Globus pallidus (tissue), 1 donor: ENCODE measurements at places on chromosomes 12 and 14.

- no peak for DNase-seq
Observed at GRCh38 chr12:40013292-40013691, 92.6 kb downstream of the SLC2A13 start.

DNA sequence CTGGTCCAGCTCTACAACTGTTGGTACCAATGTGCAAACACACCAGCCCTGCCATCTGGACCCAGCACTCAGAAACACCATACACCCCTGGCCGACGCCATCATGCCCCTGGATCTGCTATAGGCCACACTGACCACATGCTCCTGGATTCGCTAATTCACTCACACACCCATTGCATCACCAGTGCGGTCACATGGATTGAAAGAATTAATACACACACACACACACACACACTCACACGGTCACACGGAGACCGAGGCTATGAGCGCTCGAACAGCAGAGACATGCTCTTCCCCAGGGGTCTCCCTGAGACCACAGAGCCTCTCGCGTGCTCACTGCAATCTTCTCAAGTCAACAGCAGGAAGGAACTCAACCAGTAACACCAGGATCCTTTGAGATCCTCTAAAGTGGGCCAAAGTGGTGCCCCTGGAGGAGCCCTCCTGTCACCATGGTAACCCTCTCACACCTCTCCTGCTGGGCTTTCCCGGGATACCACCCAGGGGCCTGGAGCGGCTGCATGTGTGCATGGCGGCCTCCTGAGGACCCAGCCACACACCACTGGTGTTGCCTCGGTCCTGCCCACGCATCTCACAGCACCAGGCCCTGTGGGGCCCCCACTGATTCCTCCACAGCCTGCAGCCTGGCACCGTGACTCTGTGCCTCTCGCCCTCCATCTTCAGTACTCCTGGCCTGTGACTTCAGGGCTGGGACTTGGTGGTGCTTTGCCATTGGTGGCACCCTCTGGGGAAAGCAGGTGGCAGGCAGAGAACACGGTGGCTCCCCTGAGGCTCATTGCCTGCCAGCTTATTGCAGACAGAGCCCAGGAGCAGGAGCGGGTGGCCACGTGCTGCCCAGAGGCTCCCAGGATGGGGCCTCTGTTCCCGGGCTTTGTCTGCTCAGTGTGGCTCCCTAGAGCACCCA, 15.1 kb downstream of the LRTM2 start:
- no peak for DNase-seq

- no peak for DNase-seq
Observed at GRCh38 chr12:124599074-124599999, 31.9 kb upstream of the NCOR2 start.

DNA sequence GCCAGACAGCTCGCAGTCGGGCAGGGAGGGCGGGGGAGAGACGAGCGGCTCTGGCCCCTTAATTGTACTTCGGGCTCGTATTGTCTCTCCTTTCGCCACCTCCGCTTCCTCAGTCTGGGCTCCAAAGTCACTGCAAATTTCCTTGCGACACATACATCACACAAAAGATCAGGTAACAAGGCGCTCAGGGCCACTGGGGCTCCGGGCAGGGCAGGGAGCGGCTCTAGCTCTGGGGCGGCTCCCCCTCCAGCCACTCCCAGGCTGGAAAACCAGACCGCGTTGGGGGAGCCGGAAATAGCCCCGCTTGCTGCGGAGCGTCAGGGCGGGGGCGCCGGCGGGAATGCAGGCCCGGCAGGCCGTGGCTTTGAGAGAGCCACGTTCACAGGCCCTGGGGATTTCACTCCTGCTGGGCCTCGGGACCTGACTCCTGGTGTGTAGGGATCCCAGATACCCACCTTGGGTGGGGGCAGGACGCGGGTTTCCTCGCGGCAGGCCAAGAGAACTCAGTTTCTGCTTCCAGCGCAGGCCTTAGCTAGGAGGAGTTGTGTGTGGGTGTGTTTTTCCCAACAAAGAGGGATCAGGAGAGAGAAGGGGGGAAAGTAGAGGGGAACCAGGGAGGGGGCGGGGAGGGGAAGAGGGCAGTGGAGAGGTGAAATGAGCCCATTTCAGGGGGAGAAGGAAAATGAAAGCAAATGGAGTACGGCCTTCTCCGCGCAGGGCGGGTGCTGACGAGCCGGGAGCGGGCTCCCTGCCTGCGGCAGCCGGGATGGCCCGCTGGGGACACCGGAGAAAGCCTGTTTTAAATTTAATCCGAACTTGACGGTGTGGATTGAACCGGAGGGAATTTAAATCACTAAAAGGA, 4.4 kb upstream of the HOXC9 start:
- no peak for DNase-seq

DNA sequence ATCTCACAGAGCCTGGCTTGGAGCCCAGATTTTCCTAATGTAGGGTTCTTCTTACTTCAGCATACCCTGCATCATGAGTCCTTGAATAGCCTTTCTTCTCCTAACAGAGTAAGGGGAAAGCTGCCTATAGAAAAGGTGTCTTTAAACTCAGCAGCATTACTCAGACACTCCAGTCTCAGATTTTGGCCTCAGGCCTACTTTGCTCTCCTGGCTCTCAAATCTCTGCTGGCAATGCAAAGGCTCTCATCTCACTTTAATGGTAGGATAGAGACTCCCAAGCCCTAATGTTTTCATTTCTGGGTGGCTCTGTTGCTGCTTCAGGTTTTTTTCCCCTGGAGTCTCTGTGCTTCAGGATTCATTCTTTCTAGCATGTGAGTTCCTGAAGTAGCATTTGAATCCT, 9.1 kb upstream of the NKX2-8 start:
- no peak for DNase-seq

- no peak for DNase-seq
Observed at GRCh38 chr12:99005601-99006000, 360.5 kb downstream of the APAF1 start.

- DNase-seq, result no peak
Observed at GRCh38 chr14:86672080-86672479, 1142.1 kb downstream of the FLRT2 start.

DNA sequence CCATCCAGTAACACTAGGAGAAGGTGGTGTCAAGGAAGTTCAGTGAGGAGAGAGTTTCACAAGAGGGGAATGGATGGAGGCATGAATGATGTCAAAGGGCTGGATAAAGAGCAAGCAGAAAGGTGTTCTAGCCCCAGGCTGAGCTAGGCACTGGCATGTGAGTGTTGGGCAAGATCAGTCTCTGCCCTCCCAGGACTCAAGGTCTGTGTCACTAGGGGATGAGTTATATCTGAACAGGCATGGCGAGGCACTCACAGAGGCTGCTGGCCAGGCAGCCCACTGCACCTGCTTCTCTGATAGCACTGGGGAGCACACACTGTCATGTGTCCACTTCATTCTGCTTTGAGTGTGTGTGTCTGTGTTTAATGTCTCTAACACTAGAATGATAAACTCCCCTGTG, 903.8 kb downstream of the BCL11B start:
- no peak for DNase-seq

- DNase-seq, result no peak
Observed at GRCh38 chr12:107223821-107224220, 130.5 kb upstream of the CRY1 start.

GRCh38 chr14:77128414-77128891, 13.1 kb downstream of the ZDHHC22 start:
- DNase-seq, result no peak

- no peak for DNase-seq
Observed at GRCh38 chr12:14991069-14991468, 18.2 kb downstream of the PDE6H start.

- no peak for DNase-seq
Observed at GRCh38 chr12:125284087-125284486, 218.9 kb downstream of the AACS start.

DNA sequence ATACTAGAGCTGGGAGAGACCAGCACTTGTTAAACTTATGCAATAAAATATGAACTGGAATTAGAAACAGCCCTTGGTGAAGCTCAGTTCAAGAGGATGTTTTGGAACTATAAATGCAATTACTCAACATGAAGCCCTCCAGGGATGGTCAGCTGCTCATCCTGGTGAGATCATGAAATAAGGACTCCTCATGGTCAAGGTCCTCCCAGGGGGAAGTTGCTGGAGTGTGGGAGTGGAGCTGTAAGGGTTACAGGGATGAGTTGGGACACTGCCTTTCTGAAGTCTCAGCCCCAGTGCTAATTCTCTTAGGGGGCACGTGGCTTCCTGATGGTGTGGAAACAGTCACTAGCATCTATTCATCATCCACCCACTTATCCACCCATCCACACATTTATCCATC, 301.7 kb upstream of the SFSWAP start:
- DNase-seq, result no peak

- peak; percentile 53 for DNase-seq
Observed at GRCh38 chr14:68814539-68815297, 21.9 kb upstream of the ZFP36L1 start.

GRCh38 chr12:32312049-32312670, 87.2 kb upstream of the FGD4 start:
- DNase-seq, result peak; percentile 21

DNA sequence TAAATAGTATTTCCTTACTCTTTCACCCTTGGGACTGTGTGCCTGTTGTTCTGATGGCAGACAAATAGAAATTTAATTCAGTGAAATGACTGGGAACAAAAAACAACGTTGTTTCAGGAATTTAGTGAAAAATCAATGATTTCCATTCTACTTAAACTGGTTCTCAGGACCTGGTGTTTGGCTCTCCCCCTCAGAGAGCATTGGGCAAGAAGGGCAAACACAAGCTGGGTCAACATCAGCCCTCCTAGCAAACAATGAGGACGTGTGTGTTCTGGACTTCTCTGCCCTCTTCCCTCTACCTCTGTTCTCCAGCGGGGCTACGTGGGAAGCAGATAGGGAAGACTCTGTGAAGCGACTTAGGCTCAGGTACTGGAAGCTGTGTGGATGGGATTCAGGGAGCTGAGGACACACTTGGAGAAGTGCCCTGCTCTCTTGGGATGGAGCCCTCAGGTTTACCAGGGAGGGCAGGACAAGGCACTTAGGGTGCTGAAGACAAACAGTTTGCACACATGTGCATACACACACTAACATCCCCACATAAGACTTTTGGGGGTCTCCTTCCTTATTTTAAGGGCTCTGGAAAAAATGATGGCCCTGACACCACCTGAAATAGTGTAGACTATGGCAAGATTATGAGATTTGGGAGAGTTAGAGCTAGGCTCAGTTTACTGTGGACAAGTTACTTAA, 7.6 kb upstream of the SERPINA1 start:
- no peak for DNase-seq

DNA sequence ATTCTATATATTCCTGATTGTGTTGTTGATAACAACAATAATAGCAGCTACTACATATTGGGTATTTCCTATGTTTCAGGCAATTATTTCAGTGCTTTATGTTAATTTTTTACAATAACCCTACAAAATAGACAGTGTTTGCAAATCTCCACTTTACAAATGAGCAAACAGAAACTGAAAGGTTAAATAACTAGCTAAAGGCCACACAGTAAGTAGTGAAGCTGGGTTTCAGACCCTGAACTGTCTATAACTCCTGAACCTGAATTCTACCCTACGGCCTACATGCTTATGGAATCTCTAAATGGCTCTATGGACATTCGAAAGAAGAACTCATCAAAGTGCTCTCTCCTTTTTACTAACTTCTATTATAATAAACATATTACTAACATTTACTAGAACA, 19.7 kb upstream of the NUDT4 start:
- no peak for DNase-seq

DNA sequence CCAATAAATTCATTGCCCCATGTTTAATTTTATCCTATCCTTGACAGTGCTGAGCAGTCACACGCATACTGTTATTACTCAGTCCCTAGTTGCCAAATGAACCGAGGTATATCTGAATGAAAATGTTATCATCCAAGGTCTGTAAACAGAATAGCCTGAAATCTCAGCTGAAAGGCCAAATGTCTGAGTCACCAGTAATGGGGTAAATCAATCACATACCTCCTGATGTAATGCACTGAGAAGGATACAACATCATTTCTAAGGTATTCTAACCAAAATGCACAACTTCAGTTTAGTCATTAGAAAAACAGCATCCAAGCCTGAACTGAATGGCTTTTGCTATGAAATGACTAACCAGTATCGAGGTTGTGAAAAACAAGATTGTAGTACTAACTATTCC, 228.6 kb downstream of the DPF3 start:
- no peak for DNase-seq

GRCh38 chr12:52627395-52628110, 9.2 kb upstream of the KRT73 start:
- no peak for DNase-seq

GRCh38 chr12:96227365-96228106, 33.4 kb downstream of the ELK3 start:
- no peak for DNase-seq

DNA sequence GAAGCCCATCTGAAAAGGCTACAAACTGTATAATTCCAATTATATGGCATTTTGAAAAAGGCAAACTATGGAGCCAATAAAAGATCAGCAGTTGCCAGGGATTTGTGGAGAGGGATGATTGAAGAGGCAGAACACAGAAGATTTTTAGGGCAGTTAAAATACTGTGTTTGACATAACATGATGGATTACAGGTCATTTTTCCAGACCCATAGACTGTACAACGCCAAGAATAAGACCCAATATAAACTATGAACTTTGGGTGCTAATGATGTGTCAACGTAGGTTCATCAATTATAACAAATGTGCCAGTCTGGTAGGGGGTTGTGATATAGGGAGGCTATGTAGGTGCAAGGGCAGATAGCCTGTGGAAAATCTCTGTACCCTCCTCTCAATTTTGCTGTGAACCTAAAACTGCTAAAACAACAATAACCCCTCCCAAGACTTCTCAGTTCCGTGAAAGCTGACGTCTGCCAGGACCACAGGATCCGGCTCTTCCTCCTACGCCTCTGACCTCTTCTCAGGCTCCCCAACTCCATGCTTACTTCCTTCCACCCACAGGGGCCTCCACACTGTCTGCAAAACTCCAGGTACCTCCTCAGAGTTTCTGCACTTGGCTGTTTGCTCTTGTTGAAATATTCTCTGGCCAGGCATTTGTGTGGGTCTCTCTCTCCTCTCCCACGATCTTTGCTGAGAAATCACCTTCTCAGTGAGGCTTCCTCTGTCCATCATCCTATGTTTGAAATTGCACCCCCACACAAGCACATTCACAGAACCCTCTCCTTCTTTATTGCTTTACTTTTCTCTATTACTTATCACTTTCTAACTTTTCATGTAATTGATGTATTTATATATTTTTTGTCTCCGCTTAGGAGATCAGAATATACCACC, 131.4 kb downstream of the BBS10 start:
- DNase-seq, result no peak

- DNase-seq, result no peak
Observed at GRCh38 chr14:77474479-77475177, 16.7 kb downstream of the AHSA1 start.

DNA sequence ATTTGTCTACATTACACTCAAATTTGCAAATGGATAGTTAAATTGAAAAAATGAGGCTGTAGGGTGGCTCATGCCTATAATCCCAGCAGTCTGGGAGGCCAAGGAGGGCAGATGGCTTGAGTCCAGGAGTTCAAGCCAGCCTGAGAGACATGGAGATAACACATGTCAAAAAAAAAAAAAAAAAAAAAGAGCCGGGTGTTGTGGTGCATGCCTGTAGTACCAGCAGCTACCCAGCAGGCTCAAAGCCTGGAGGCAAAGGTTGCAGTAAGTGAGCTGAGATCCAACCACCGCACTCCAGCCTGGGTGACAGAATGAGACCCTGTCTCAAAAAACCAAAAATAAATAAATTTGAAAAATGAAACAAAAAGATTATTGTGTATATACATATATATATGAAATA, 119.9 kb upstream of the MGAT4C start:
- DNase-seq, result no peak

GRCh38 chr14:68521961-68522509, 270.8 kb downstream of the ZFP36L1 start:
- DNase-seq, result no peak

- no peak for DNase-seq
Observed at GRCh38 chr12:91825999-91826398, 319.6 kb downstream of the BTG1 start.
